Activated T-cell treated with anti-CD3 and anti-CD28 coated beads, Interleukin-2, amount 50 U/mL, for 72 hours (primary cell): ENCODE measurements at places on chromosomes 1 and 21.

- H3K4me1 ChIP-seq = no peaks in the 10 kb centered on the region
- no peaks in the 10 kb centered on the region for H3K27me3 ChIP-seq
- H3K4me3 ChIP-seq = no peak overlapping the region
- H3K27ac ChIP-seq = no peak overlapping the region
- H3K36me3 ChIP-seq = no peaks in the 10 kb centered on the region
Measured at GRCh38 chr1:238621405-238621804, 730.7 kb upstream of the ZP4 start.

- no peak overlapping the region for H3K27ac ChIP-seq
- H3K4me1 ChIP-seq = no peaks in the 10 kb centered on the region
- H3K36me3 ChIP-seq = no peaks in the 10 kb centered on the region
- DNase-seq = no peak
Measured at GRCh38 chr21:27406300-27407009, 439.6 kb upstream of the ADAMTS5 start.

DNA sequence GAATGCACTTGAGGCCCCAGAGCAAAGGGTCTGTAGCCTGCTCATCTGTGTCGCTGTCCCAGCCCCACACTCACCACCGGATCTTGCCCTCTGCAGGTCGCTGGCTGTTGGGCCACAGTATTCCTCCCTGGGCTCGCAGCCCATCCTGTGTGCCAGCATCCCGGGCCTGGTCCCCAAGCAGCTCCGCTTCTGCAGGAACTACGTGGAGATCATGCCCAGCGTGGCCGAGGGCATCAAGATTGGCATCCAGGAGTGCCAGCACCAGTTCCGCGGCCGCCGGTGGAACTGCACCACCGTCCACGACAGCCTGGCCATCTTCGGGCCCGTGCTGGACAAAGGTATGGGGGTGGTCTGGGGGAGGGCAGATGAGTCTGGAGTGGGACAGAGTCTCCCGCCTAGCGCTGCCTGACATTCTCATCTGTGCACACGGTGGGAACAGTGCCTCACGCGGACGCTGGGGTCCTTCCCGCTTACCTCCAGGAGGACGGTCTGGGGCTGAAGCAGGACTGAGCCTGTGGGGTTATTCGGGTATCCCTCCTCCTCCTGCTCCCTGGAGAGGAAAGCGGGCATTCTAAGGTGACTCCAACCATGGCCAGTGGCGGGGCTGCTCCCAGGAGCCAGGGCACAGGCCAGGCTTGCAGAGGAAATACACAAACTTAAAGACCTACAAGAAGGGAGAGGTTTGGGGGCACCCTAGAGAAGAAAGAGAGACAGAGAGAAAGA is 15.9 kb downstream of the WNT3A start:
- no peak overlapping the region for H3K4me3 ChIP-seq
- no peaks in the 10 kb centered on the region for H3K4me1 ChIP-seq
- peaks cover 11% of the 10 kb centered on the region for H3K27me3 ChIP-seq
- no peak for DNase-seq

GRCh38 chr1:178644308-178645120 is 80.5 kb upstream of the RALGPS2 start:
- no peak overlapping the region for H3K27ac ChIP-seq
- H3K4me3 ChIP-seq = no peak overlapping the region
- H3K27me3 ChIP-seq = peaks cover 8% of the 10 kb centered on the region
- H3K36me3 ChIP-seq = no peaks in the 10 kb centered on the region

DNA sequence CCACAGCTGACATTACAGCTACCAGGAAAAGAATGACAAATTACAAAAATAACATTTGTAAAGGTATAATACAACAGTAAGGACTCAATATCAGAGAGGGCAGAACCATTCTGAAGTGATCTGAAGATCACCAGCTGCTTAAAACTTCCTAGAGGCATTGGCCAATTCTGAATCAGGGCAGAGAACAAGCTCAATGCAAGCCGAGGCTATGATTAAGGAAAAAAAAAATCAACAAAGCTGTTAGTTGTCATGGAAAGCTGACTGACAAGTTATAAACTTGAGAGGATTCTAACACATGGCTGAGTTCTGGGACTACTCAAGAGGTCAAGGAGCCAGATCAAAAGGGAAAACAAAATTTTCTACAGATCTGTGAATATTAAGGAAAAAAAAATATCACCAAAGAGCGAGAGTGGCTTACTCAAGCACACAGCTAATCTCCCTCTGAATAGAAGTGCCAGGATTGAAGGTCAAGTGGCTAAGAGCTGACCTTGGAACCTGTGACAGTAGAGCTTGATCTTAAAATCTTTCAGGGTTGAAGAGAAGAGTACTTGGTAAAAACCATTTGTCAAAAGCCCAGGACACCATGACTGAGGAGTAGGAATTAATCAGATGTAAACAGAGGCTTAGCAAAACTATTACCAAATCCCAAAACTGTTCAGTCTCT is 383.4 kb downstream of the USP25 start:
- H3K4me3 ChIP-seq = no peak overlapping the region
- no peak overlapping the region for H3K27ac ChIP-seq
- DNase-seq = no peak
- H3K36me3 ChIP-seq = peaks cover 2% of the 10 kb centered on the region
- no peaks in the 10 kb centered on the region for H3K4me1 ChIP-seq
- H3K27me3 ChIP-seq = no peaks in the 10 kb centered on the region

- H3K4me3 ChIP-seq = no peak overlapping the region
- DNase-seq = no peak
- H3K36me3 ChIP-seq = peaks cover 2% of the 10 kb centered on the region
- no peaks in the 10 kb centered on the region for H3K4me1 ChIP-seq
- H3K27me3 ChIP-seq = no peaks in the 10 kb centered on the region
- no peak overlapping the region for H3K27ac ChIP-seq
Measured at GRCh38 chr1:85976516-85977205, 179.9 kb downstream of the COL24A1 start.

GRCh38 chr1:6612641-6613360 is 730 bp upstream of the PHF13 start:
- H3K4me1 ChIP-seq = peaks cover 25% of the 10 kb centered on the region
- H3K27me3 ChIP-seq = no peaks in the 10 kb centered on the region
- peak overlapping the region; percentile 94 for H3K4me3 ChIP-seq
- DNase-seq = peak; percentile 43
- peak overlapping the region; percentile 83 for H3K27ac ChIP-seq
- peaks cover 9% of the 10 kb centered on the region for H3K36me3 ChIP-seq

DNA sequence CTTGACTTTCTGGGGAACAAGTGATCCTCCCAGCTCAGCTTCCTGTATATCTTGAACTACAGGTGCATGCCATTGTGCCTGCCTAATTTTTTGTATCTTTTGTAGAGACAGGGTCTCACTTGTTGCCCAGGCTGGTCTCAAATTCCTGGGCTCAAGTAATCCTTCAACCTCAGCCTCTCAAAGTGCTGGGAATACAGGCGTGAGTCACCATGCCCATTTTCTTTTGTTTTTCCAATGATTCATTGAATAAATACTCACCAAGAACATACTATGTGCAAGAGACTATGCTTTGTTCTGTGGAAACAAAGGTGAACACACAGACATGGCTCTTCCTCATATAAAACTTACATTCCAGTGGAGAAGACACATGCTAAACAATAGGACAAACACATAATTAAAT is 407.8 kb upstream of the DAB1 start:
- no peak for DNase-seq
- no peak overlapping the region for H3K4me3 ChIP-seq
- no peaks in the 10 kb centered on the region for H3K27me3 ChIP-seq
- no peaks in the 10 kb centered on the region for H3K36me3 ChIP-seq
- no peaks in the 10 kb centered on the region for H3K4me1 ChIP-seq
- H3K27ac ChIP-seq = no peak overlapping the region
